ENCODE measurements at places on chromosomes 2 and 18.

- no peak for DNase-seq
Measured at GRCh38 chr2:17804358-17804757, 11.9 kb upstream of the MSGN1 start.

- no peak for DNase-seq
Measured at GRCh38 chr2:10650761-10651160, 39.0 kb downstream of the NOL10 start.

DNA sequence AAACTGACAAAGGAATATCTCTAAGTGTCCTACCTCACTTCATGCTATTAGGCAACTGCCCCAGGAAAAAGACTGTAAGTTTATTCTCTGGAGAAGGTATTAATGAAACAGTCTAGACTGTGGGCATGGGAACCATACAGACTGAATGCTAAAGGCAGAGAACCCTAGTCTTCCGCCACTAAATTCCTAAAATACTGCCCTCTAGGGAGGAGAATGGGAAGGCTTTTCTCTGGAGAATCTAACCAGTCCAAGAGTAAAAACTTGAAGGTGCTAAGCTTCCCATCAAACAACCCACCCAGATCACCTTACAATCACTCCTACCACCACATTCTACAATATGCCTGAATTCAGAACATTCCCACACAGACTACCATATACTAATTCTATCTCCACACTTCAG is 3.4 kb downstream of the SRBD1 start:
- DNase-seq: no peak

GRCh38 chr2:238433941-238434845 is 7.5 kb downstream of the ASB1 start:
- no peak for DNase-seq

DNA sequence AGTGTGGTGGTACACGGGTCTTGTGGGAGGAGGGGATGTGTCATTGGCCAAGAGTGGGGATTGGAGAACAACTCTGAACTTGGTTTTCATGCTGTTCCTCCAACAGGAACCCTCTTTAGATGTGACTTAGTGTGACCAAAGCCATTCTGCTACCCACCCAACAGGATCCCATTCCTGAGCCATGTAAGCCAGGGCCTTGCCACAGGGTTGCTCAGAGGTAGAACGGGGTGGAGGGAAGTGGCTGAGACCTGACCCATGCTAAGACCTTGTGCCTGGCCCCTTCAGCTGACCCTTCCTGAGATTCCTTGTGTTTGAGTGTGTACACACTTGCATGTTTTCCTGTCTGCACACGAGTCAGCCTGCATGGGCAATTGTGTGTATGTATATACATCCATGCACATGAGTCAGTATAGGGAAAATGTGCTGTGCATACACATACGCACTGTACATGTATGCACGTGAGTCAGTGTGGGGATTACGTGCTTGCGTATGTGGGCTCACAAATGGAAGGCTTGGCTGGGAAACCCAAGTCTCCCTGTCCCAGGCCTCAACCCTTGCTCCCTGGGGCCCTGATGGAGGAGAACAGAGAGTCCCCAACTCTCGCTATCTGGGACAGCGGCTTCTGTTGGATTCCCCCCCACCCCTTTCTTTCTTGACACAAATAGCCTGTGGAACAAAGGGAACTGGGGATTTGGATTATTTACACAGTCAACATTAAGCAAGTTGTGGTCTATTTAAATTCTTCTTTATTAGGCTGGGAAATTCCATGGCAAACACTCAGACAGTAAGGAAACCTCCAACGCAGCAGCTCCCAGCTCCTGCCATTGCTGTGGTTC is 339.8 kb downstream of the DYSF start:
- no peak for DNase-seq

- no peak for DNase-seq
Measured at GRCh38 chr2:104733226-104733943, 120.5 kb upstream of the POU3F3 start.

- DNase-seq: no peak
Measured at GRCh38 chr2:67246791-67247190, 150.3 kb upstream of the ETAA1 start.

GRCh38 chr2:42115588-42115987 is 53.6 kb upstream of the EML4 start:
- DNase-seq: no peak

GRCh38 chr2:72543497-72544216 is 282.2 kb downstream of the EXOC6B start:
- DNase-seq: no peak

DNA sequence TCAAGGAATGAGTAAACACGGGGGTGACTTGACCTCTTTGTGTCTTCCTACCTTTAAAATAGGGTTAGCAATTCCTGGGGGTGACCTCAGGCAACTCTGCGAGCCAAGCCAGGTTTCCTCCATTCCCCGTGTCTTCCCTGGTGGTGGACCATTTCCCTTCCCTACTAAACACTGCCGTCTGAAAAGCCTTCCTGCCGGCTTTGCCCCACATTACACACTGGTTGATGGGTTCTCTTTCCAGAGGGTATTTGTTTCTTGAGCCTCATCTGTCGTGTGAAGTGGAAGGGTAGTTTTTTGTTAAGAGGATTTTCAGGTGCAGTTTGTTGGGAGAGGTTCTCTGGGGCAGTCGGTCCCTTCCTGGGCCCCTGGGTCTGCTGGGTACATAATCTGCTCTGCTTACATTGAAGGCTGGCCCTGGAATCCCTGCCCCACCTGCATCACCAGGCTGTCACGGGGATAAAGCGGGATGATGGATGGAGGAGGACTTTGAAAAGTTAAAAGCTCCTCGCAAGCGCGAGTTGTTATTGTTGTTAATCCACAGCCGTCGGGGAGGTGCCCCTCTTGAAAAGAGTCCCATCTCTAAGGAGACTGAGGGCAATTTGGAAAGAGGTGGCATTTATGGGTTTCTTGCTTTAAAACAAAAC is 175.4 kb upstream of the SPRED2 start:
- no peak for DNase-seq

DNA sequence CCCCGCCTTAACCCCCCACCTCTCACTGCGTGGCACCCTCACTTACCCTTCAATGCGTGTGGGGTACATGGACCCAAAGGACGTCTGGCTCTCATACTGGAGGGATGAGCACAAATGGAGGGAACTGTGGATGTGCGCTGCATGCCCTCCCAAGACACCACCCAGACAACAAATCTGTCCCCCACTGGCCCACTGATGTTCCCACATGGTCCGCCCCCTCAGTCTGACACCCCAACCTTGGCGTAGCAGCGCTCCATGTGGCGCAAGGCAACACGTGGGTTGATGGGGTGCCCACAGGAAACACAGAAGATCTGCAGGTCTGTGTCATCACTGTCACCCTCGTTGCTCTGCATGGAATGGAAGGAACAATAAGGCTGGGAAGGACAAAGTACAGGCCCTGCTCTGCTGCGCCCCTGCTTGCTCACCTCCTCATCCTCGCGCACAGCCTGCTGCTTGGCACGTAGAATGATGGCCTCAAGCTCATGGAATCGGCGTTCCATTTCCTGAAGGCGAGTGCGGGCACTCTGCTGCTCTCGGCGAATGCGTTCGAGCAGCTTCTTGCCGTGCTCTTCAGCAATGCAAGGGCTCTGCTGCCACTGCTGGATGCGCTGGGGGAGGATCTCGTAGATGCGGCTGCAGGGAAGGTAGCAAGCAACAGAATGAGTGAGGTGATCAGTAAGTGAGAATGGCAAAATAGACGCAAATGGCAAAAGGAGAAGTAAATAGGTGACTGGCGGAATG is 2.3 kb upstream of the MBD1 start:
- DNase-seq: no peak

GRCh38 chr2:137138263-137138662 is 372.9 kb downstream of the THSD7B start:
- no peak for DNase-seq

DNA sequence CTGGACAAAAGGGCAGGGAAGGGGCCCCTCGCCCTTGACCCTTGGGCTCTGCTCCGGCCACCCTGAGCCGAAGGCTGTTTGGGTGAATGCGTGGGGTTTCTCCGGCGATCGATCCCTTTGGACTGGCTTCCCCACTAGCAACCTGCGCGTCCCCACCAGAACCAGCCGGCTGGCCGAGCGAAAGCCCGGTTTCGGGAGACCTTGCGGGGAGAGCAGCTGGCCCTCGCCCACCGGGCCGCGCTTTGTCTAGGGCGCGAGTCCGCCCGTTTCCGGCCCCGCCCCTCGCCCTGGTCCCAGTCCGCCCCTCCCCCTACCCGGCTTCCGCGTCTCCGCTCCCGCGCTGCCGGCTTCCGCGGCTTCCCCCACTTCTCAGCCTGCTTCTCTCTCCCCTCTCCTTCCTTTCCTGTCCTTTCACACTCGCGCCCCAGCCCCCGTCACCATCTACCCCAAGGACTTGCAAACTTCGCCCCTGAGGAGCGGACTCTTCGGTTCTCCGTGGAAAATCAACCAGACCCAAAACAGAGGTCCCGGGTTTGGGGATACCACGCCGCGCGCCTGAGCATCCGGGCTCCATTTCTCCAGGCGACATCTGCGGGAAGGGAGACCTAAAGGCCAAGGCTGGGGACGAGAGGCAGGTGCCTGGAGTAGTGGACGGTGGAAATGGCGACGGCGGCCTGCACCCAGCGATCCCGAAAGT is 48.0 kb upstream of the ATP6V1B1 start:
- DNase-seq: no peak
